ENCODE measurements at places on chromosomes 5 and 9.
A peak's percentile ranks its signal among the peaks of the same experiment; 100 is the strongest.

GRCh38 chr5:154737667-154738320 is 17.4 kb upstream of the LARP1 start:
- DNase-seq: no peak

- peak; percentile 54 for DNase-seq
Measured at GRCh38 chr5:115209279-115209678, 39.6 kb upstream of the TRIM36 start.

- DNase-seq: no peak
Measured at GRCh38 chr5:96527768-96528661, 95.0 kb upstream of the PCSK1 start.

GRCh38 chr9:125617087-125617486 is 89.9 kb downstream of the MAPKAP1 start:
- no peak for DNase-seq

GRCh38 chr5:164002628-164003027 is 497.2 kb downstream of the MAT2B start:
- no peak for DNase-seq

- DNase-seq: no peak
Measured at GRCh38 chr9:35905051-35905781, 786 bp upstream of the HRCT1 start.

DNA sequence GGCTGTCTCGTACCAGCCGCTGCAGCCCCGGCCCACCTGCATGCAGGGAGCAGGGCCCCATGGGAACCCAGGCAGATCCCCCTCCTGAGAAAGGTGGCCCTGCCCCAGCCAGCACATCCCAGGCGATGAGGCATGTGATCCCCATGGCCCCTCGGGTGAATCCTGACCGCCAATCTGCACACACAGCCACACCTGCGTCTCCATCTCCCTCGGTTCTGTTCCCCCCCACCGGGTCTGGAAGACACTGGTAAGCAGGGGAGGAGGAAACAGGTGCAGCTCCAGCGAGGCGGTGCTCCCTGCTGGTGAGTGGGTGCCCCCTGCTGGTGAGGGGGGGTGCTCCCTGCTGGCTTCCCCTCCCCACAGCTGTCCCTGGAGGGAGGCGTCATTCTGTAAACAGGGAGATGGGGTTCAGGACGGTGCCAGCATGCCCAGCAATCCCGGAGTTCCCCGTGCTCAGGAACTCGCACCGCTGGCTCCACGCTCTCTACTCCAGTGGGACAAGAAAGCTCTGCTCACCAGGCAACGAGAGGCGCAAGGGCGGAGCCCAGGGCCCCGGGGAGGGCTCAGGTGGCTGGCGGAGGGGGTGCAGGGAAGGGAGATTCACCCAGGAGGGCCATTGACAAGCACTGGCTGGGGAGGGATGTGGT is 28.4 kb upstream of the SLC12A7 start:
- peak; percentile 65 for DNase-seq

DNA sequence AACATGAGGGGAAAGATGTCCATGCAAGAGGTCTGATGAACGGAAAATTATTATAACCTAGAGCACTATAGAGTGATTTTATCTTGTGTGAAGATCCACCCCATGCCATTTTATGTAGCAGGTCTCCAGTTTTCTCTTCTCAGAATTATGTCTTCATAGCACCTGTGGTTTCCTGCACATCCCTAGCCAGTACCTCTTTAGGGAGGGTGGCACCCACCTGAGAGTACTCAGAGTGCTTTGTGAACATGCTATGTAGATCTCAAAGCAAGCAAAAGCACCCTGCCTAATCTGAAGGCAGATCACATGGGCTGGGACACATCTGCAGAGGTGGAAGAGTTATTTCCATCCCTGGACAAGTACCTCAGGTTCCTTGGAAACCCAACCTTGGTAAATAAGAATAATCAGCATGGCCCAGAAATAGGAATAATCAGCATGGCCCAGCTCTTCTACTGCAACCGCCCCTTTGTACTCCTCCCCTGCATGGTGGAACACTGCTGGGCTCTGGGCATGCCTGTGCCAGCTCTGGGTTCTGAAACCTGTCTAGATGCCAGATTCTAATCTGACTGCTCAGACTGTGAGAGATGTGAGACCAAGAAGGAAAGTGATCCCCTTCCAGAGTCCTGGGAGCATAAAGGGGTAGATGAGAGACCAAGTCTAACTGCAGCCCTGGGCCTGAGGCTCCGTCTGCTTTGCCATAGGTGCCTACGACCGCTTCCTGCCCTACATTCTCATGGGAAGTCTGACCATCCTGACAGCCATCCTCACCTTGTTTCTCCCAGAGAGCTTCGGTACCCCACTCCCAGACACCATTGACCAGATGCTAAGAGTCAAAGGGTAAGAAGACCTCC is 23.7 kb downstream of the SLC22A5 start:
- no peak for DNase-seq

GRCh38 chr5:172501708-172502320 is 47.5 kb upstream of the SH3PXD2B start:
- DNase-seq: no peak

GRCh38 chr5:37400501-37400900 is 21.4 kb downstream of the WDR70 start:
- DNase-seq: no peak

DNA sequence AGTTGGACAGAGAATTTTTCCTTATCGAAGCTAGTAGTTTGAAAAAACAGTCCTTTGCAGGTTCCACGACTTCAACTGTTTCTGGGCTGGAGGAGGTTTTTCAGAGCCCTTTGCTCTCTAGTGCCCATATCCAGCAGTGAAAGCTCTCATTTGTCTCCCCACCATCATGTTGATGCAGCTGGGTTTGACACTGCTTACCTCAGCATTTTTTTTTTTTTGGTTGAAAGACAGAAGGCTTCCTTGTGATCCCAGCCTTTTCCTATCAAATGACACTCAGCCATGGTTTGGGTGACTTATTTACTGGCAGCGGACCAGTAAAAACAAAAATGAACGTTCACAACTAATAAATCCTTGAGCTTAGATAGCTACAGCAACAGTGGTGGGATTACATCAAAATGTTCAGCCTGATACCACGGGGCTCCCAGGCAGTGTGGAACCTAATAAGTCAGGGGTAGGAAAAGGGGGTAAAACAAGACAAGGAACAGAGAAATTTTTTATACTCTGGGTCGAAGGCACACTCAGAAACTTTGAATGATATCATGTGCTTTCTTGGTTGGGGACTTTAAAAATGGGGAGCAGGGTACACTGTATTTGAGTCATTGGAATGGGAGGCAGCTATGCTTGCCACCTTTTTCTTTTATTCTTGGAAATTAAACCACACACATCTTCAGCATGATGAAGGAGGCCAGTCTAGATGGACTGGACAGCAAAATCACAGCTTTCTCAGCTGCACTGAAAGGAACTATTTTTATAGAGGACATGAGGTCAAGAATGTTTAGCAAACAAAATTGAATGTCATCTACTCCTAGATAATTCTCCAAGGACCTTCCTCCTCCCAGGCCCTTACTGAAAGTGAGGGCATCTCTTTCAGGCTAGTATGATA is 308.9 kb upstream of the MPDZ start:
- DNase-seq: no peak

- DNase-seq: no peak
Measured at GRCh38 chr5:153222936-153223335, 267.5 kb upstream of the GRIA1 start.

DNA sequence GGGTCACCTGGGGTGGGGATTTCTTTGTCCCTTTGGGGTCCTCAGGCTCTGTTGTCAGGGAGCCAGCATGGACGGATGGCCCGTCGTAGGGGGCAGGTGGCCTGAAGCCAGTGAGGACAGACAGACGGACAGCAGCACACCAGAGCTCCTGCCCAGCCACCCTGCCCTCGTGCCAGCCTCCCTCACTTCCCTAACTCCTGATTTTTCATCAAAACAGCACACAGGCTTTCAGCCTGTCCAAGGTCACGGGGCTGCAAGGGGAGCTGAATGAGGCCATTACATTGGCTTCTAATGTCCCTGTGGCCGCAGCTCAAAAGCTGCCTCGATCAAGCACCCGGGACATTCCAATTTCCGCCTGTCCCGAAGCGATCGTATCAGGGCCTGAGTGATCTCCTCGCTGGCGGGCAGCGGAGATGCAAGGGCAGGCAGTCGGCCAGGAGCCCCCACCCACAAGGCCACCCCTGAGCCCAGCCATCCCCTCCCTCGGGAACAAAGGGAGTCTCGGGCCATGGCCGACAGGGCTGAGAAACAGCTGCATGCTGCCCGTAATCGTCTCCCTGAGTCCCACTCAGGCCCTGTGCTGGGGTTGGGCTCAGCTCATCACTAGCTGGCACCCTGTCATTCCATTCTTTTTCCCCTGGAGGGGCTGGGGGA is 50.5 kb upstream of the RNU6ATAC start:
- no peak for DNase-seq

DNA sequence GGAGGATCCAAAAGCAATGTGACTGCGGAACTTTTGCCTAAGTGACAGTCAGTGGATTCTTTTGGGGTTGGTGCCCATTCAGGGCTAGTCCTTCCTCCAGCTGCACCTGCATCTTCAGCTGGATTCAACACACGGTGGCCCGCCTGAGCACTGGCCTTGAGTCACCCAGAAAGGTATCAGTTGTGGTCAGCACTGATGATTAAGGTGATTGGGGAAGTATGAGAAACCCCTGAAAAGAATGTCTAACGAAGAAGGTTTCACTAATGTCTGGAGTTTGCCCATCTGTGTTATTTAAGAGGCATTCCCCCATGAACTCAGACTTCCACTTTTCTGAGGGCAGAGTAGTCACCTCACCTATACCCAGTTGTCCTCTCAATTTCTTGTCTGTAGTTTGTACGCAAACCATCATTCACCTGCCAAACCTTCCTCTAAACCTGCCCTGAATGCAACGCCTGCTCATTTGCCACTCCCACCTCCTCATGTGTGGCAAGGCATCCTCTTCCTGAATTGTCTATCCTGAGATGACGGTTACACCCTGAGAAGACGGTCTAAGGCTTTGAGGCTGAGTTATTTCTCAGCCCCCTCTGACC is 27.2 kb downstream of the CSF2 start:
- DNase-seq: no peak

GRCh38 chr5:95704150-95704549 is 21.4 kb upstream of the SPATA9 start:
- no peak for DNase-seq

GRCh38 chr5:75010838-75011237 is 41.5 kb downstream of the GCNT4 start:
- DNase-seq: no peak

- DNase-seq: peak; percentile 59
Measured at GRCh38 chr5:157464519-157465171, 4.6 kb downstream of the NIPAL4 start.

DNA sequence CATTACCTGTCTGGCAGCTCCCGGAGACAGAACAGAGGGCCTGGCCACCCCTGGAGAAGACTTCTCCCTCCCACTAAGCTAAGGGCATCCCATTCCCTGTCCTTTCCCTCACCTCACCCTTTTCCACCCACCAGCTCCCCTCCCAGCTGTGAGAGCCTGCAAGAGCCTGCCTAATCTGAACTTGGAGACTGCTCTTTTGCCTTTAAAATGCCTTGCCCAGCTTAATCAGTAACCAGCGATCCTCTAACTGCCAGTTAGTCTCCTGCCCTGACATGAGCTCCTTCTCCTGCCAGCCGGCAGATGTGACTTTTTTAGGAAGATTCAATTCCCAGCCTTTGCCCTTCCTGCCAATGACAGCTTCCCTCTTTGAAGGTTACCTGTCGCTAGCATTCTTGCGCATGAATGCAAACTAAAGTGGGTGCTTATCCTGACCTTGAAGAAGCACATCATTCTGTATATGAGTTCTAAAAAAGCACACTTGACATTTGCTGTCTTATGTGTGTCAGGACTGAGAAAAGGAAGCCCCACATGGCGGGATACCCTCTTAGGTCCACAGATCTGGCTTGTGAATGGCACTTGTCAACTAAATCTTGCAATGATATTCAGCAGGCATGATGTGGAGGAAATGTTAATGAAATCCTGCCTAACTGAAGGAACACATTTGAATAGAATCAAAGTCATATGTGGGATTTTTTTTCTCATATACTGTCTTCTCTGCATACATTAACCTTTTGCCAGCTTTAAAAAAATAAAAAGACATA is 411.2 kb upstream of the SLC30A5 start:
- no peak for DNase-seq

- no peak for DNase-seq
Measured at GRCh38 chr5:10320793-10321192, 13.1 kb upstream of the CMBL start.

DNA sequence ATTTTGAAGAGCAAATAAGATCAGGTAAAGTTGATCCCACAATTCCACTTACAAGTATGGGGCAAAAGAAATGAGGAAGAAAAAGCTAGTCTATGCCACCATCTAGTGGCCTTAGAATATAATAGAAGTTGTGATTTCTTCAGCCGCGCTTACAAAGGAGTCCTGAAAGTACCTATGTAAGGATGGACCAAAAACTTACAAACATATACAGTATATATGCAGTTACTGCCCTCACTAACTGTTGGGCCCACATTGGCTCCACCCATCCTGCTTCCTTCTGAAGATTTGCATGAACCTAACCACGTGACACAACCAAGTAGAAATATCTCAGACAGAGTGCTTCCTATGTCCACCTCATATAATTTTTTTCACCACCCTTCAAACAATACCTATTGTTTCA is 11.7 kb upstream of the OR13D1 start:
- DNase-seq: no peak

GRCh38 chr5:111774525-111774924 is 17.5 kb upstream of the NREP start:
- no peak for DNase-seq

GRCh38 chr9:76433406-76433805 is 25.6 kb upstream of the GCNT1 start:
- no peak for DNase-seq

GRCh38 chr5:143156086-143156485 is 247.4 kb downstream of the NR3C1 start:
- DNase-seq: no peak

Data from activated T-cell treated with anti-CD3 and anti-CD28 coated beads for 24 hours (primary cell).